HCT116 (cell line): ENCODE measurements at places on chromosomes 7 and 10. TPM values are rescaled to one million over a fixed set of nuclear protein-coding genes. Genes with fewer than 3 reads are reported as not detected.

GRCh38 chr7:20229081-20229480 lies 11.9 kb upstream of the MACC1 start:
- H3K36me3 ChIP-seq = no peaks in the 10 kb centered on the region
- H3K4me1 ChIP-seq = peaks cover 11% of the 10 kb centered on the region
- H3K4me3 ChIP-seq = no peak overlapping the region
- DNase-seq = no peak
- H3K27ac ChIP-seq = no peak overlapping the region

DNA sequence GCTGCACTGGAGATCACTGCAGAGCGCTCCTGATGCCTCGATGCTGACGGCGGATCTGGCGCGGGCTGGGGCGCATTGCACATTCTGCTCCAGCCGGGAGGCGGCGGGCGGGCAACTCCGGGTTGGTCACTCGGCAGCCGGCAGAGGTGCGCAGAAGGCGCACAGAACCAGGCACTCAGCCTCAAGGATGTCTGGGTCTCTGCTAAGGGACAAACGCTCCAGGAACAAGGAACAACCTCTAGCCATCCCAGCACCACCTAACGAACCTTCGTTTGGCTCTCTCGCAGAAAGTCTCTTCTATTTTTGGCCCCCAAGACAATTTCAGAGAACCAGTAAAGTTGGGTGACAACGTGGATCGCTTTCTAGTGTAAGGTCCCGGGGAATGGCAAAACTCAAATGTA lies 254.6 kb downstream of the OTUD1 start:
- no peak for DNase-seq
- H3K27me3 ChIP-seq = 0 out of 2 replicates have a peak, but pooled peaks cover 3% of the 10 kb centered on the region
- H3K36me3 ChIP-seq = no peaks in the 10 kb centered on the region
- no peak overlapping the region for H3K27ac ChIP-seq
- H3K4me1 ChIP-seq = no peaks in the 10 kb centered on the region

DNA sequence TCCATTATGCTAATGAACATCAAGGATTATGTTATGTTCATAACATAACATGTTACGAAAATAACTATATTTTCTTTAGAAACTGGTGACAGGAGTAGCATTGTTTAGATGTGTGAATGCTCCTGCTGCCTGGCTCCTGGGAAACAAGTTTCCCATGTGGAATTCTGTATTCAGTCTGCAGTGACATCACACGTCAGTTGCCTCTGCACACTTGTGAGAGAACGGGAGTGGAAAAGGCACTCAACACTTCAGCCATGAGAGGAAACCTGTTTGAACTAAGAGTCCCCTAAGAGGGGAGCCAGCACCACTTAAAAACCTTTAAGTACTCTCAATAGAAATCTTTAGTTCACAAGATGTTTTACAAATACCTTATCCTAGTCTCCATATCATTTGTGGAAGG lies 140.3 kb upstream of the FAM20C start:
- H3K4me1 ChIP-seq = no peaks in the 10 kb centered on the region
- no peak overlapping the region for H3K4me3 ChIP-seq
- DNase-seq = no peak

DNA sequence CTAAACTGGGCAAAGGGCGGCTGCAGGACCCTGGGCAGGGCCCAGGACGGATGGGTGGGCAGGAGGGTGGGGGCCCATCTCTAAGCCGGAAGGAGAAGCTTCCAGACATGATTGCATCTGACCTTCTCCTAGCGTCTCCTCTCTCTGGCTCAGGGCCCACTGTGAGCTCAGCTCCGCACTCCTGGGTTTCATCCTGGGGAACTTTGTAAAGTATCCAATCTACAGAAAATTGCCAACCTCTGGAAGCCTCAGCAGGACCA lies 8.8 kb upstream of the RET start:
- no peaks in the 10 kb centered on the region for H3K27me3 ChIP-seq
- H3K4me3 ChIP-seq = no peak overlapping the region
- no peak overlapping the region for H3K27ac ChIP-seq
- no peak for DNase-seq

DNA sequence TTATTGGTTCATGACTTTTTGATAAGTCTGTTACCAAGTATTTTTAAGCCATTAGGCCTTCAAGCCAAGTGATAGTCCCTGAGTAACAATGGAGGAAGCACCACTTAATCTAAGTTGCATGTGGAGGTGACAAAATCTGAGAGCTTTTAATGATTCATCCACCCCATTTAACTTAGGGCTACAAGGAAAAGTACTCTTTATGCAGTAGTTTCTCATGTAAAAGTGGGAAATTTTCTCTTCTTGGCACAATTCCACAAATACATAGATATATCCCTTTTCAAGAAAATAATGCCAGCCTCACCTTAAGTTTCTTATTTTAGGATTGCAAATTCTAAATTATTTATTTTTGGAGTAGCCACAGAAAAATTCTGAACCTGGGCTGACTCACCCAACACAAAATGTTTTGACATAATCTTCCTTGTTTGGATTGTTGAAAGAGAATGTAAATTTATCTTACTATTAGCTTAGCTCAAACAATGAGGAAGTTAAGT lies 85.7 kb downstream of the SUGCT start:
- H3K4me1 ChIP-seq = no peaks in the 10 kb centered on the region
- no peak overlapping the region for H3K4me3 ChIP-seq
- DNase-seq = no peak
- no peaks in the 10 kb centered on the region for H3K27me3 ChIP-seq

DNA sequence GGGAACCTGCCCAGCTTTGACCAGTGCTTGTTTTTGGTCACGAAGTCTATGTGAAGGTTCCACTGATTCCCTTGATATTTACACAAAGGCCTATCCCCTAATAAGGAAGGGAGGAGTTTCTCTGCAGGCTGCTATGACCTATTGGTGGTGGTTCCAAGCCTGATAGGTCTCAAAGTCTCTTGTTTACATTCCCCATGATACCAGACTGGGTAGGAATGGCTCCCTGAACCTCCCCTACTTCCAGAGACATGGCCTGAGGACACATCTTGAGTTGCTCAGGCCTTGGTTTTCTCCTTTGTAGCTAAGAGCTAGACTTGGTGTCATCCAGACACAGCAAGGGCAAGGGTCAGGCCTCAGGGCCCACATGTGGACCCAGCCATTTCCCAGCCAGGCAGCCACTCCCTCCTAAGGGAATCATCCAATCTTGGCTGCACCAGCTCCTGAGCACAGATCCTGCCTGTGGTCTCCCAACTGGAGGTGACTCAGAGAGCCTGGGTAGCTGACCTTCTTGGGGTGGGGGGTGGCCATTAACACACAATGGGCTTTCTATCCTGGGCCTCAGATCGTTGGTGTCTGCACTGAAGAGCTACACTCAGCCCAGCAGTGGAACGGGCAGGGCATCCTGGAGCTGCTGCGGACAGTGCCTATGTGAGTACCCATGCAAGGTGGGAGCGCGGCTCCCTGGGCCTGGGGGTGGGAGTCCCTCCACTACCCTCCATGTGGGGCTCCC lies 51.0 kb upstream of the TRIM8 start:
- H3K4me1 ChIP-seq = peaks cover 25% of the 10 kb centered on the region
- H3K36me3 ChIP-seq = peaks cover 3% of the 10 kb centered on the region; the same call in 1 of the 2 replicates
- DNase-seq = no peak
- no peaks in the 10 kb centered on the region for H3K27me3 ChIP-seq
- no peak overlapping the region for H3K27ac ChIP-seq

DRGX gene
- not detected for total RNA-seq

DNA sequence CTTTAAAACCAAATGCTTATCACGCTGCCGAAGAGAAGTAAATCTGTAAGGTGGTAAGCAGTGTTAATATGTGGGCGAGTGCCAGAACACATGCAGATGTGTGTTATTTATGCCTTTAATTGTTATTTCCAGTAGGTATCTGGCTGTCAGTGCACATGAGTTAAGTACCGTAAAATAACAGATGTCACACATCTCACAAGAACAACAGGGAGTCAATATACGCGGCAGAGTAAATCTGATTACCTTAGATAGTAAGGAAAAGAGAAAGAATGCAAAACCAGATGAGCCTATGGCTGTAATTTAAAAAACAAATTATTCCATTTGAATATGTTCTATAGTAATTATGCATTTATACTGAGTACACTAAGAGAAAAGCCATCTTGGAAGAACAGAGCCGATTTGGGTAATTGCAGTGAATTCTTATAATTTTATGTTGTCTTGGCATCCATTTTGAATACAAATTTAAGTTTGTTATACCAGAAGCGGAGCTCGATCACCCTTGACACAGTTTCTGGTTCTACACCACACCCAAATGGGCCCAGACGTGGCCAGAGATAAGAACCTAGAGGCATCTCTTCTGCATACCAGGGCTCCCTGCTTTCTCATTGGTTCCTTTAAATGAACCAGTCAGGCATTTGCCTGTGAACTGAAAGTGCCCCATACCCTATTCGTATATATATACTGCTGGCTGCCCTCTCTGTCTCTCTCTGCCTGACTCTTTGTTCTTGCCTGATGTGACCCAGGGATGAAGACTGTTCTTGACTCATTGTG lies 34.8 kb downstream of the DNAJB9 start:
- H3K4me3 ChIP-seq = no peak overlapping the region
- H3K27me3 ChIP-seq = no peaks in the 10 kb centered on the region
- no peak overlapping the region for H3K27ac ChIP-seq
- peaks cover 12% of the 10 kb centered on the region for H3K4me1 ChIP-seq

DNA sequence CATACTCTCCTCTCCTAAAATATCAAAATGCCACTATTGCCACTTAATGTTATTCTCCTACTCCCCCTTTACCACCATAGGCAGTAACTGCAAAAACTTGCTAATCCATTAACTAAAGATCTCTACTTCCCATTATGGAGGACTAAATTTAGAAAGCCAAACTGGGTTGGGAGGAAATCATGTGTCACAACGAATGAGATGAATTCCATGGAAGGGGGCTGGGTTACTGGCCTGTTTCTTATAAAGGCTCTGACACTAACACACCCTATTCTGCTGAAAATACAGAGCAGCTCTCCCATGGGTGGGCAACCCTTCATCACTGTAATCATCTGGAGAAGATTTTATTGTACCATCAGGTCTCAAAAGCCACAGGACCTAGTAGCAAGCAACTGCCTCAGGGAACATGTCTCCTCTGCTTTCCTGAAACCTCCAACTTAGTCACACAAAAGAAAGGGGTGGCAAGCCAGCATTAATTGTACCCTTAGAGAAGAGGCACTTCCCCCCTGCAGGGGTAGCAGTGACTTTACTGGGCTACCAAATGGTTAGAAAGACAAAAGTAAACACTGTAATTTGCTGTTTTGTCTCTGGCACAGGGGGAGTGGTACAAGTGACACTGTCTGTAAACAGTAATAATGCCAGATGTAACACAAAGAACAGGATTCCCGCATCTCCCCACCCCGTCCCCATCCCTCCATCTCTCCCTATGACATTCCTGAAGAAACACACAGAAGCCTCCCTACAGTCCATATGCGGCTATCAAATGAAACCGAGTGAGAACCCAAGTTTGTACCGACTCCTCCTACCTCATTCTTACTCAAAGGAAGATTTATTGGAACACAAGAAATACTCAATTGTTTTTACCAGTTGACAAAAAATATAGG lies 81.6 kb downstream of the ARMH3 start:
- H3K4me3 ChIP-seq = no peak overlapping the region
- H3K36me3 ChIP-seq = 0 out of 2 replicates have a peak, but pooled peaks cover 10% of the 10 kb centered on the region
- H3K27me3 ChIP-seq = no peaks in the 10 kb centered on the region

- no peaks in the 10 kb centered on the region for H3K4me1 ChIP-seq
- no peak overlapping the region for H3K27ac ChIP-seq
- no peaks in the 10 kb centered on the region for H3K27me3 ChIP-seq
These were observed 87.1 kb downstream of the SRI start for GRCh38 chr7:88132725-88133124.

GRCh38 chr7:121406461-121406860 lies 10.4 kb upstream of the FAM3C start:
- peaks cover 9% of the 10 kb centered on the region for H3K4me1 ChIP-seq
- no peak overlapping the region for H3K4me3 ChIP-seq
- DNase-seq = no peak
- no peaks in the 10 kb centered on the region for H3K36me3 ChIP-seq
- no peaks in the 10 kb centered on the region for H3K27me3 ChIP-seq

GALNT17 gene
- not detected for total RNA-seq

- no peak overlapping the region for H3K4me3 ChIP-seq
- DNase-seq = no peak
- H3K27ac ChIP-seq = no peak overlapping the region
- no peaks in the 10 kb centered on the region for H3K36me3 ChIP-seq
- H3K27me3 ChIP-seq = no peaks in the 10 kb centered on the region
These were observed 66.3 kb upstream of the EMX2 start for GRCh38 chr10:117476281-117476680.

DNA sequence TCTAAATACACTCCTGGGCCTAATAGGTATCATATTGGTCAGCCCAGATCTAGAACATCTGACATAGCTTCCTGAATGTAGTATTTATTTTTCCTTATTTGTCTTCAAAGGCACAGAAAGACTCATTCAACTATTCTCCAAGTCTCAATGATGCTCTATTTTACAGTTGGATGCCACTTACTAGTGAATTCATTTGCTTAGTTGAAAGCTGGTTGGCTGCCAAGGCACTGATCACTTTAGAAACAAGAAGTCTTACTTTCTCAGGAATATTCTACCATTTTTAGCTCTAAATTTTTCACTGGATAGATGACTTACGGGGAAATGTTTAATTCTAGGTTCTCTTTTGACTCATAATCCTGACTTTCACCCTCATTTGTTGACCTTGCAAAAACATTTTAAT lies 863.4 kb downstream of the SORCS1 start:
- DNase-seq = no peak
- no peaks in the 10 kb centered on the region for H3K36me3 ChIP-seq
- no peak overlapping the region for H3K27ac ChIP-seq
- no peaks in the 10 kb centered on the region for H3K27me3 ChIP-seq
- no peaks in the 10 kb centered on the region for H3K4me1 ChIP-seq

MMD2 gene
- not detected for total RNA-seq

ABCB4 gene
- not detected for total RNA-seq

- H3K36me3 ChIP-seq = no peaks in the 10 kb centered on the region
- no peaks in the 10 kb centered on the region for H3K27me3 ChIP-seq
- DNase-seq = no peak
- peaks cover 7% of the 10 kb centered on the region; the same call in 1 of the 2 replicates for H3K4me1 ChIP-seq
- no peak overlapping the region for H3K4me3 ChIP-seq
These were observed 208.7 kb downstream of the DOCK4 start for GRCh38 chr7:111997546-111997945.
